Amygdala (tissue), 56 donors: ENCODE measurements at places on chromosomes 6 and 20.

- no peak for DNase-seq
These were observed 4.1 kb upstream of the ZNF335 start for GRCh38 chr20:45976086-45976485.

DNA sequence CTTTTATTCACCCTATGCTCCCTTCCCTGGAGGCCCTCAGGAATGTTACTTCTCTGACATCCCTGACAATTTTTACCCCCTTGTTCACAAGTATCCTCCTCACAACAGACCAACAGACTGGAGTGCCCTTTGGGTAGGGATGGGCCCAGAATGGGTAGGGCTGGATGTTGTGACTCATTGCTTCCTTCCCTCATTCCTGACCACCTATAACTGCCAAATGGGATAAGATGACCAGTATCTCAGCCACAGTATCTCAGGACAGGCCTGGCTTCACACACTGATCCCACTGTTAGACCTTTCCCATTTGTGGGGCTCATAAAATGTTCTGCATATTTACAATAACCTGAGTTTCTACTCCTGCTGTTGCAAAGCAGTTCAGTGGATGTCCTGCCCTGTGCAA lies 223.0 kb upstream of the LRFN2 start:
- DNase-seq: no peak

- DNase-seq: no peak
These were observed 177.8 kb upstream of the ARID1B start for GRCh38 chr6:156599366-156599765.

GRCh38 chr20:62301111-62301668 lies 1.6 kb upstream of the ADRM1 start:
- DNase-seq: no peak

DNA sequence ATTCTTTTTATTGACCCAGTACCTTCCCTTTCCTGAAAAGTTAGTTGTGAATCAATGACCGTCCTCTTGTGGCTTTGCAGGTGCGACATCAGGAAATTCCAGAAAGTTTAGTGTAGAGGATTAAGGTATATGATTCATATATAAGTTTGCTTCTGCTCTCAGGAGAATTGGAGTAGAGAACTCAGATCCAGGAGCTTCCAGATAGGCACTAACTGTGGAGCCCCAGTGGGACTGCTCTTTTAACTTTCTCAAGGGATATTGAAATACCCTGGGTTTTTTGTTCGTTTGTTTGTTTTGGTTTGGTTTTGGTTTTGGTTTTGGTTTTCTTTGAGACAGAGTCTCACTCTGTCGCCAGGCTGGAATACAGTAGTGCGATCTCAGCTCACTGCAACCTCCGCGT lies 9.5 kb downstream of the TAAR2 start:
- no peak for DNase-seq

DNA sequence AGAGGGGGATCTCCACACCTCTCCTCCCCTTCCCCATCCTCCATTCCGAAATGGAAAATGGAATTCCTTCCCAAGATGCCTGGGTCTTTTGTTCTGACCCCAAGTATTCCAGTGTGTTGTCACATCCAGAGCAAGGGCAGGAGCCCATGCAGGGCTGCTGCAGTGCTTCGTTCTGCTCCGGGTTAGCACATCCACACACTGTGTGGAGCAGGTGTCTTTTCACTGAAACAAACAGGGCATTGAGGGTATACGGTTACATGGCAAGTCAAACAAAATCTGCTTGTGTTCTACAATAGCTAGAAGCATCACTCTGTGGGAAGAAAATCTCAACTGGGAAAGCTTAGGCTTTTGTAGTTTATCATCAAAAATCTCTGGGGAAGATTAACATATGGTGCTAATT lies 56.9 kb downstream of the LYRM2 start:
- DNase-seq: no peak

GRCh38 chr6:131727868-131728267 lies 17.1 kb upstream of the CTAGE9 start:
- no peak for DNase-seq

DNA sequence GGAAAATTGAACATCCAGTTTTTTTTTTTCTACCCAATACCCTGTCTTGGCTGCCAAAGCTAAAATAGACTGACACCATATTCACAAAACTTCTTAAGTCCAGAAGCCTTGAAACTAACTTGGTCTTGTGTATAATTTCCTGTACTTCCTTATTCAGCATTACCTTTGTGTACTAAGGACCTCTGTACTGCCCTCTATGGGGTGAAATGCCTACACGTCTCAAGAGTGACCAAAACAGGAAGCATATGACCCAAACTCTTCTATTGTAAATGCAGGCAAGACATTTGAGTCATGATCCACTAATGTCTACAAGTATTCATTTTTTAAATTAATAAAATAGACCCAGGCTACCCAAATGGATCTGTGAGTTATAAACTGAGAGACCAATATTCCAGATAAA lies 50.4 kb downstream of the HMGCLL1 start:
- DNase-seq: no peak

- DNase-seq: no peak
These were observed 58.5 kb upstream of the ATXN1 start for GRCh38 chr6:16819752-16820151.

DNA sequence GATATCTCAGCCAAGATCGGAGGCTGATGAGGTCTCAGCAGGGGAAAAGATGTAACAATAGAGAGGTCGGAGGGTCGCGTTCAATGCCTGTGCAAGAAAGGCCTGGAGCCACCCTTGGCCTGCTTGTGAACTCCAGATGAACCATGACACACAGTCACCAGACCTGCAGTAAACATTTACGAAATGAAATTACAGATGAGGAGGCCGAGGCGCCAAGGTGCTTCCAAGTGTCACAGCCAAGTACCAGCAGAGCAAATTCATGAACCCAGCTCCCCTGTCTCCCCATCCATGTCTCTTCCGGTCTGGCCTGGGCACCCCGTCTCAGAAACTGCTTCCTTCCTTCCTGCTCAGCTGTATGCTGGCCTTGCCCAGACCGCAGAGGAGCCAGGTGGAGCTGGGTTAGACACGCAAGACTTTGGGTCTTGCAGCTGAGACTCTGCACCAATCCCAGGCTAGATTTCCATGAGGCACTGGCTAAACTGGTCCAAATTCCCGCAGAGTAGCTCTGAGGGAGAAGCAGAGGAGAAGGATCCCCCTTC lies 48.1 kb downstream of the CHMP4B start:
- DNase-seq: no peak

DNA sequence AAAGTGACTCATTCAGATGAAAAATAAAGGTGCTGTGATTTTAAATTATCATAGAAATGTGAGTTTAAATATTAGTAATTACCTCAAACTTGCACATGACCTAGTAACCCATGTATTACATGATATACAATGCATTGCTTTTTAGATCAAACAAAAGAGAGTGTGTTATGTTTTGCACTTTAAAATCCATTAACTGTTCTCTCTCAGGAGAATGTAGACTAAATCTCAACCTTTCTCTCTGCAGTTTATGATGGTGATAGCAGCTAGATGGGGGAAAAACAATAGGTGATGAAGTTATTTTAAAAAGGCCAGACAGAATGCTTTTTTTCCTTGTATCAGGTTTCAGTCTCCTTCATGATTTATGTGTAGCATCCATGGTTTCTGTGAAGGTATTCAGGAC lies 404.4 kb upstream of the RNF217 start:
- no peak for DNase-seq

- no peak for DNase-seq
These were observed 4.4 kb downstream of the PYGB start for GRCh38 chr20:25252230-25252651.

GRCh38 chr20:37762716-37763485 lies 69.1 kb downstream of the CTNNBL1 start:
- no peak for DNase-seq

DNA sequence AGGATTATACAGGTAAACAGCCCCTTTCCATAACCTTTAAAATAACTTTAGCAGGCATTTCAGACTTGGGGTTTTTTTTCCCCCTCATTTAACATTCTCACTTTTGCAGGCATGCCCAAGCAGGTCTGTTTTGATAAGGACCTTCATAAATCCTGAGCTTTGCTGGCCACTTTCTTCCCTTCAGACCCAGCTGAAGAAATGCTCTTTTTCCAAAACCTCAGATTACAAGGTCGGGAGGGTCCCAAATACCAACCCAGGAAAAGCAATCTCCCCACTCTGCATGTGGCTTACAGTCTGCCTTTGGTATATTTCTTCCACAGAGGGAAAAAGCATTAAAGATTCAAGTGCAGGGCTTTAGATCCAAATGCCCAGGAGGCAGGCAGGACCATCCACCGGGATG lies 6.8 kb downstream of the NFATC2 start:
- no peak for DNase-seq

DNA sequence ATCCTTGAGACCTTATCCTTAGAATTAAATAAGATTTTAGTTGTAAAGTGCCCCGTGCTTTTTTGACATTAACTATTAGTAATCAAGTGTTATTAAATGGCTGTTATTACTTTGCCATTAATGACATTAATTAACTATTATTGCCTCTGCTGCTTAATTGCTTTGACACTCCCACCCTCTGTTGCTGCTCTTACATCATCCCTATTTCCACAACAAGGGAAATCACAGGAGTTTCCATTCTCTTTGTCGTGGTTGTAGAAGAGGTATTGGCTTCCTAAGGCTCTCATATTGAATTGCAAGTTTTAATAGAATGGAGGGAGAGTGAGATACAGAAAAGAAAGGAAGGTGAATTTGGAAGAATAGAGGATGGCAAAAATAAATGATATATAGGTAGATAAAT lies 545.8 kb downstream of the MMUT start:
- DNase-seq: no peak

GRCh38 chr20:20473657-20474056 lies 105.8 kb downstream of the INSM1 start:
- no peak for DNase-seq

DNA sequence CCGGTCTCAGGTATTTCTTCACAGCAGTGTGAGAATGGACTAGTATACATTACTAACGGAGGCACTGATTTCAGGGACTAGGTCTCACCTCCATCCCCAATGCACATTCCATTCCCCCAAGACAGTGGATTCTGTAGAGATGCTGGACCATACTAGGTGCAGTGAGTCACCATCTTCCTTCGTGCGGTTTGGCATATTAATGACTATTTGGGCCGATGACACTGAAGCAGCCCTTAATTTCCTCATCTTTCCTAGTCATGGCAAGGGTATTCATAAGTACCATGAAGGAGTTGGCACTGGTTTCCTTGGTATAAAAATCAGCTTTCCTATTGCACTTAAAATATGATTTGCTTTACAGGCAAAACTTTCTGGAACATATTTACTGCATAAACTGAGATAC lies 121.4 kb upstream of the TRAF3IP2 start:
- no peak for DNase-seq

DNA sequence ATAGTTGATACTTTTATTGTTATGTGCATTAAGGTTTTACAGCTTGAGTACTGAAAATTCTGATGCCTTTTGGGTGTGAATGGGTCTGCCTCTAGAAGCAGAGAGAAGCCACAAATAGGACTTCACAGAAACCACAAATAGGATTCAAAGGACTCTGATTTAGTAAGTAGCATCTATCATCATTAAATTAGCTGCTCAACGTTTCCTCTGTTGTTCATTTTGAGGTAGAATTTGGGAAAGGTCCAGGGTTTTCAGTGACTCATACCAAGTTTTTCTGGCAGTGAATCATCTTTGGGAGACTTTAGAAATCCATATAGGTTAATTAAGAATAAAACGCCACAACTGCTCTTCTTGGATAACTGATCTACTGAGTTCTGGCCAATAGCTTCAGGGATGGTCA lies 105.1 kb downstream of the PHF3 start:
- DNase-seq: no peak

DNA sequence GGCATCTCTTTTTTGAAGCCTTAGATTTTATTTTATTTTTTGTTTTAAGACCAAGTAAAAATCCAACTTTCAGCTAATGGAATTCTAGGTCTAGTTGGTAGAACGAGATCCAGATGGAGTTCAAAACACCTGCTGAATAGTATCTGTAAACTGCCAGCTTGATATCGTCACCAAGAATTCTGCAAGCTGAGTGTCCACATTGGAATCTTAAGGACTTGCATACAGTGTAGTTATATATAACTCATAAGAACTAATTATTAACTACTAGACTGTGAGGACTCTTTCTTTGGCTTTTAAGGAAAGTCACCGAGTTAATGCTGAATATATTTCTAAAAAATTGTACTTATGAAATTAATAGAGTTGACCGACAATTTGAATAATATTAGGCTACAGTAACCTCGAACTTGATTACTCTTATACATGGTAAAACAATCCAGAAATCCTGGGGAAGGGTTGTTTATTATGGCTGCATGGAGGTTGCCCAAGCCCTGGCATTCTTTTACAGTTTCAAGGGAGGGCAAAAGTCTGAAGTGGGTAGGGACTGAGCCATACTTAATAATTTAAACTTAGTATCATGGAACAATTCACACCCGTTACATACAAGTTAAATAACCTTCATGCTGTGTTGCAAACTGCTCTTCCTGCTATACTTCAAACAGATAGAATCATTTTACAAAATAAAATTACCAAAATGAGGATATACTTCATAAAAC lies 553.9 kb downstream of the PTPRT start:
- DNase-seq: no peak

GRCh38 chr6:136503303-136504029 lies 46.8 kb downstream of the MAP7 start:
- DNase-seq: no peak

DNA sequence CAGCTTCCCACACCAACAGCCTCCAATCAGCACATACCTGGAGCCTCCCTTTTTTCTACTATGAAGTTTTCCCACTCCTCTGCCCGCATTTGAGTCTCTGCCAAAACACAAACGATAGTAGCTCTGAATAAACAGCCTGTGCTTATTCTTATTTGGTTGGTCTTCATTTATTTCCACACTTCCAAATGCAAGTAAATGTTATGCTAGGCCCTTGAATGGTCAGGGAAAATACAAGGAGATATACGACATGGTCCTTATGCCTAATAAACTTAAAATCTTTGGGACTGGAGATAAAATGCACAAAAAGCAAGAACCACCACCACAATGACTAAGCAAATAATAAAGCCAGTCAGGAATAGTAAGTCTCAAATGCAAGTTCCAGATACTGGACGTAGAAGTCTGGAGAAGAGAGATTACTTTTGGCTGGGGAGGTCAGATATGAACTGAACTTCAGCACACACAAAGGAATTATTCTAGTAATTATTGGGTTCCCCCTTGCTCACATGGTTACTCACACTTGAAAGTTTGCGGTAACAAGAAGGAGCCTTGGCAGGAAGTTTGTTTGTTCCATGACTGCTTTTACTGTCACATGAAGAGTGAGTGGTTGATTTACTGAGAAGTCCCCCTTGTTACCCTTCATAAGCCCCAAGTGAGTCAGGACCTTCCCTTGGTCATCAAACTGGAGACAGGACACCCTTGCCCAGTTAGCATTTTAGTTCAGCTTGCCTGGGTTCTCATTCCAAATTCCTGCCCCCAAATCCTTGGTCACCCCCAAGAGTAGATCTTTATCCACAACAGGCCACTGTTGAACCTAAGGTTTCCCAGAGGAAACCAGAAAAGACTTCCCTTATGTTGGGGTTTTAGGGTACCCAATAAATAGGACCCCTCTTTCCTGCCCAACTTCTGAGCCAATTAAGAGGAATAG lies 511.2 kb upstream of the JARID2 start:
- no peak for DNase-seq

GRCh38 chr6:158713469-158713868 lies 63.6 kb downstream of the SYTL3 start:
- DNase-seq: no peak

- DNase-seq: no peak
These were observed 80.2 kb upstream of the OPRM1 start for GRCh38 chr6:153958860-153959259.
